NCI-H524 (cell line): ENCODE measurements at places on chromosomes 2 and 18.

- no peak for DNase-seq
Measured at GRCh38 chr2:162934191-162934590, 95.6 kb upstream of the KCNH7 start.

GRCh38 chr2:74448771-74449170, 6.1 kb upstream of the INO80B start:
- DNase-seq = no peak

DNA sequence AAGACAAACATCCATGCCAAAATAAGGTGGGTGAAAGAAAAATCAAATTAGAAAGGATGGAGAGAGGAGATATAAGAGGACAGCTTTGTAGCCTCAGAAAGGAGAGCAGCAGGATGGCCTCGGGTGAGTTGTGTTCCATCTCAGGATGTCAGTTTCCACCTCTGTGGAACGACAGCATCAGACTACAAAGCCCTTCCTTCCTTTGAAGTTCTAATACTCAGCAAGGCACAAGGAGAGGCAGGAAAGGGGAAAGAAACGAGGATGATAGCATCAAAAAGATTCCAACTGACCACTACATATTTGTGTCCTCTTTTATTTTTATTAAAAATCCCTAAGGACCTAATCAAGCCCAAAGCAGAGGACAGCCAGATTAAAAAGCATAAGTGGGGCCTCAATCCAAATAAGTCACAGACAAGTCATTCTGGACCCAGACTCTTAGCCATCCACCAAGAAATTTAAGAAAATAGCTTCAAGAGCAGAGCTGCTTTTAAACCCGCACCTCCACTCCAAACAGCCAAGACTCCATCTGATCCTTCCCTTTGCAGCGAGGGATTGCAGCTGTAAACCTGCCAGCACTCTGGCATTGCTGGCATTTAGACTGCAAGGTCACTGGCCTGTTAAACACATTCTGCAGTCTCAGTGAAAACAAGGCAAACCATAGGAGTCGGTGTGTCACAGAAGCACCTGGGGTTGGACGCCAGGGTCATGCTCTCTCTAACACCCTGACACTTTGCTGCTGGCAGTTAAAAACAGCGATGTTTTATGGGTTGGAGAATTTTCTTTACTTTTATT, 314.5 kb upstream of the CHAC2 start:
- DNase-seq = no peak

DNA sequence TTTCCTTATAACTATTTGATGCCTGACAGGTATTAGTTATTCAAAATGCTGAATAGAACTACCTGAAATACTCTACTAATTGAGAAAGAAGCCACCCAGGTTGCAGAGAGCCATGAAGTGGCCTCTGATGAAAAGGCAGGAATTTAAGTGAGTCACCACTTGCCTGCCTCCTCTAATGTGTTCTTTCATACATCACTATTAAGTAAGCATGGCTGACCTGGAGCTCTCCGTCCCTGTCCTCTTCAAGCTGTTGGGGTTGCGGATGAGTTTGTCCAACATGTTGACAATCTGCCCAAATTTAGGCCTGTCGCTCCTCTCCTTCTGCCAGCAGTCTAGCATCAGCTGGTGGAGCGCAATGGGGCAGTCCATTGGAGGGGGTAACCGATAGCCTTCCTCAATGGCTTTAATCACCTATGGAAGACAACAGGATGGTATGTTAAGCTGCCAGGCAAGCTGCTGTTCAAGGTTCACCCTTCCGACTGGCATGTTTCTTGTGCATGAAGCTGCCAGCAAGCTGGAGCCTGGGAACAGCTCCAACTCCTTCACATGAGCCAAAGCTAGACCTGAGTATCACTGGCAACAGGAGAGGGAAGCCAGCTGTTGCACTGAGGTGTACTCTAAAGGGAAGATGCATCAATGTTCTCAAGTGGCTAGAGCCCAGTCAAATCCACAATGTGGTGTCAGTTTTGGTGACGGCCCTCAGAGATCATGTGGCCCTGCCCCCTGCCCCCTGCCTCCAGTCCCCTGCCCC, 142.2 kb downstream of the EPHA4 start:
- DNase-seq = peak; percentile 98

DNA sequence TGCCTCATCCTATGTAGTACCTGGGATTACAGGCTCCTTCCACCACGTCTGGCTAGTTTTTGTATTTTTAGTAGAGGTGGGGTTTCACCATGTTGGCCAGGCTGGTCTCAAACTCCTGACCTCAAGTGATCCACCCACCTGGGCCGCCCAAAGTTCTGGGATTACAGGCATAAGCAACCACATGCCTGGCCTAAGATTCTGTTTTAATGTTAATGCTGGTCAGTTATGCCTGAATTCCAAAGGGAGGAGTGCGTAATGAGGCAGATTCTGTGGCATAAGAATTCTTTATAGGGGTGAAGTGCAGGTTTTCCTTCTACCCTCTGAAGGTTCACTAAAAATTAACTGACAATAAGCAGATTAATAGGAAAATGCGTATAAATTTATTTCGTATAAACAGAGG, 1343.8 kb upstream of the LRRTM1 start:
- no peak for DNase-seq

DNA sequence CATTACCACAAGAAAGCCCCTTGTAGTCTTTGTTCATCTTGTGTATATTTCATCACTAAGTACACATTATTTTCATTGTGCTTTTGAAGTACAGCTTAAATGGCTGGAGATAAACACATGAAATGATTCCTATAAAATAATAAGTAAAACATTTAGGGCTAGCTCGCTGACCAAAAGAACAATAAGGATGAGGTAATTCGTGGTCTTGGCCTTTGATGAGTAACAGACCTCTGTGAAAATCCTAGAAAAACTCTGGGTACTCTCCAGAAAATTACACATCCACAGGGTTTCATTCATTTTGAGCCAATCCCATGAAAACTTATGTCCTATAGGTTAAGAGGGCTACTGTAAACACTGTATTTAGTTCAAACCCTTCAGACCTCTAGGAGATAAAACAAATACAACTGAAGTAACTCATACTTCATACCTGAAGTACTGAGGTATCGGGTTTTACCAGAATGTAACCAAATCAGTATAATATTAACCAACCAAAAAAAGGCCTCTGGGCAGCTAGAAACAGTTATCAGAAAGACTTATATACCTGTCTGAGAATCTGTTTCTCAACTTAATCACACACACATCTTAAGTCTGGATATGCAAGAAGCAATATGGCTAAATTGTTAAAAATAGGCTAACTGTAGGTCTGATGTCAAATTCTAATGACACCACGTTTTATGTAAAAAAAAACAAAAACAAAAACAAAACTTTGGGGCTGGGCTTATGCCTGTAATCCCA, 31.0 kb downstream of the CFAP36 start:
- no peak for DNase-seq

- no peak for DNase-seq
Measured at GRCh38 chr18:55395799-55396198, 192.2 kb downstream of the TCF4 start.

DNA sequence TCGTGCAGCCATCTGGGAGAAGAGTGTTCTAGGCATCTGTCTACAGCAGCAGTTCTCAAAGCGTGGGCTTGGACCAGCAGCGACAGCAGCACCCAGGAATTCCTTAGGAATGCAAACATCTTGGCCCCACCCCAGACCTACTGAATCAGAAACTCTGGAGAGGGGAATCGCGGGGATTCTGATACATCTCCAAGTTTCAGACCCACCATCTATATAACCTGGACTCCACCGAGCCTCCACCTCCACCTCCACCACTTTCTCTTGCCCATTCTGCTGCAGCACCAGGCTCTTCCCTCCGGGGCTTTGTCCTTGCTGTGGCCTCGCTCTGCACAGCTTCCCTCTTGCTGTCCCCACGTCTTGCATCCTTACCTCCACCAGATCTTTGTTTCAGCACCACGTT, 256.4 kb downstream of the BCL2 start:
- DNase-seq = no peak

DNA sequence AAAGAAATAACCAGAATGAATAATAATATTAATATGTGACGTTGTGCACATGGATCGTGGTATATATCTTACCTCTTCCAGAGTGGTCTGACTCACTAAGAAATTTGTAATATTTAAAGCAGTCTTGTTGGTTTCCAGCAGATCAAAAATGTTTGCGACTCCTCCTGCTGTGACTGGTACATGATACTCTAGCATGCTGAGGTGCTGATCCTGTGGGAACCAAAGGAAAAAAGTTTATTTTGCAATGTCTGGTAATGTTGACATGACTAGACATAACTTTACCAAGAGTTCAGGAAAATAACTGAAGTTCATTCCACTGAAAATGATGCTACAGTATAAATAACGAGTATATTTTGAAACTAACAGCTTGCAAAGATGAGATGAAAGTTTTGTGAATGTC, 124.5 kb upstream of the BARD1 start:
- no peak for DNase-seq
